ENCODE measurements at places on chromosomes 3 and 15. TPM values are rescaled to one million over a fixed set of nuclear protein-coding genes. Genes with fewer than 3 reads are reported as not detected.
A peak's percentile ranks its signal among the peaks of the same experiment; 100 is the strongest.

DNA sequence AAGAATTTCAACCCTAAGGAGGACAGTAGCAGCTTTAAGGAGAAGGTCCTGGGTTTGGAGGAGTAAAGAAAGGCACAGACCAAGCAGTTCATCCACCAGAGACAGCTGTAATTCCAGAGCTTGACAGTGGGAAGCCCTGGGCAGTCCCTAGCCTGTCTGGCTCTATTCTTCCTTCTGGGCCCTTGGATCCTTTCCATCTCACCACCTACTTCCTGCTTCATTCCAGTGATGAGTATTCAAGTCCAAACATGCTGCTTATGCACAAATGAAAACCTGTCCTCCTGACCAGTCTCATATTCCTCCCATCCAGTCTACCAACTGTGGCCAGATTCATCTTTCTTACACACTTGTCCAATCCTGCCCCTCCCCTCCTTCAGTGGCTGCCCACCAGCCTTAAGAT lies 171.4 kb downstream of the CNTN3 start:
- no peak for DNase-seq

GRCh38 chr3:46130631-46131310 lies 77.3 kb downstream of the CCR1 start:
- DNase-seq = no peak

DNA sequence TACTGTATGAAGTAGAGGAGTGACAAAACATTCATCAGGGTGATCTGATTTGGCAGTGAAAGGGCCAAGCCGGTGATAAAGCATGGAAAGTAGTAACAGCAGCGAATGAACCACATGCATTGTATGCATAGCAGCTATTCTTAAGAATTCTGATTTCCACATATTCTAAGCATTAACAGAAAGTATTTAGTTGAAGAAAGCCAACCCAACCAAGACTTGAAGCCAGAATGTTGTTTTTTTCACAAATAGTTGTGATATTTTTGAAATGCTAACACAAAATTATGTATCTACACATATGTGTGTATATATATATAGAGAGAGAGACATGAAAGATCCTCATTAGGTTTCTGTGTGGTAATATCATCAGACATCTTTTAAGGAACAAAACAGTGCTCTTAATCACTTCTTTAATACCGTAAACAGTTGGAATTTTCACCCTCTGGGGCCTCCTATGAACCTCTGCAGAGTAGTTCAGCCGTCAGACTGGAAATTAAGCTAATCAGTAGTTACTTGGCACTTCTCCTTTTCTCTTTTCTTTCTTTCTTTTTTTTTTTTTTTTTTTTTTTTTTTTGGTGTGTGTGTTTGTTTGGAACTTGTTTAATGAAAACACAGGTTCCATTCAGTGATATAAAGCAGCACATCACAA lies 139.6 kb downstream of the CMSS1 start:
- no peak for DNase-seq

DNA sequence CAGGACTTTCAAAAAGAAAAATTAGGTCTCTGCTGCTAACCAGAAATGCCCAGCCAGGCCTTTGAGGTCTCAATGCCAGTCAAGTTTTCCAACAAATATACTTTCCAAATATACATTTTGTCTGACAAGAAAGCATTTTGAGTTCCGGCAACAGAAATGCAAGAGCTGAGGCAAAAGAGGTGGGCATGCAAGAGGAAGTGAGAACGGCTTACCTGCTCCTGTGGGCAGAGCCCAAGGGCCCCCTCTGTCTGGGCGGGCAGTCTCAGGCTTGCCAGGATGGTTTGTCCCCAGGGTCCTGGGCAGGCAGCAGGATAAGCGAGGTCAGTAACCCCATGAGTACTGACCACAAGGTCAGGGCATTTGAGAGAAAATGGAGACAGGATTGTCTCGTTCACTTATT lies 136.1 kb upstream of the TOPAZ1 start:
- DNase-seq = no peak

GRCh38 chr15:57436961-57437360 lies 60.7 kb downstream of the CGNL1 start:
- DNase-seq = no peak

- DNase-seq = no peak
Observed at GRCh38 chr3:37271611-37272010, 97.2 kb upstream of the LRRFIP2 start.

GRCh38 chr3:75303741-75304140 lies 360.4 kb upstream of the FRG2C start:
- DNase-seq = no peak

DNA sequence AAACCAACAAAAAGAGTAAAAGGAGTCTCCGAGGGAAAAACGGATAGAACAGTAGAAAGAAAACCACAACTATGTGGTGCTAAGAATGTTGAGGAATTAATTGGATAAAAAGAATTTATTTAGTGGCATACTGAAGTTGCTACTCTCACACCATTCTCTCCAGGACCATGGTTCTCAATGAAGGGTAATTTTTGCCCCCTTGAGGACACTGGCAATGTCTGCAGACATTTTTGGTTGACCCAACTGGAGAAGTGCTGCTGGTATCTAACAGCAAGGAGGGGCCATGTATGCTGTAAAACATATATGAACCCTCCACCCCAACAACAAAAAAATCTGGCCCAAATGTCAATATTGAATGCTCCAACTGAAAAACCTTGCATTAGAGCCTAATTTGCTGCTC lies 85.9 kb upstream of the CSPG5 start:
- DNase-seq = peak; percentile 24

GRCh38 chr15:31442699-31443111 lies 116.1 kb downstream of the KLF13 start:
- peak; percentile 74 for DNase-seq

DNA sequence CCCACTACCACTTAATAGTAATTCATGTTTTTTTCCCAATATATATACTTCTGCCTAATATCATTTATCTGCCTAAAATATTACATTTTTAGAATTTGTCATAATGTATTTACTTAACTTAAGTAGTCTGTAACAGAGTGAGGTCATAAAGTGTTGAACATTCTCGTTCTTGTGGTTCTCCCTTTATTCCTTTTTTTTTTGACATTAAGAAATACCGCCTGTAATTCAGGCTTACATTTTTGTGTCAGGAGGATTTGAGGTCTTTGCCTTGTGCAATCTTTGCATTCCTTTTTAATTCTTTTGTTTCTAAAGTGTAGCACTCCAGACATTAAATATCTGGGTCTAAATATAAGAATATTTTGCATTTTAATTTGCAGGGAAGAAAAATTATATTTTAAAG lies 315.4 kb downstream of the PTPRG start:
- DNase-seq = no peak

The PLSCR1 gene
- 66.6 TPM for total RNA-seq

The PLCL2 gene
- not detected for total RNA-seq

The AHSG gene
- not detected for total RNA-seq
